ENCODE measurements at places on chromosomes 3 and 15. TPM values are rescaled to one million over a fixed set of nuclear protein-coding genes. Genes with fewer than 3 reads are reported as not detected.

- DNase-seq = no peak
- H3K27ac ChIP-seq = no peak overlapping the region
- H3K36me3 ChIP-seq = no peaks in the 10 kb centered on the region
- H3K27me3 ChIP-seq = no peaks in the 10 kb centered on the region
- no peak overlapping the region for H3K4me3 ChIP-seq
- no peaks in the 10 kb centered on the region for H3K4me1 ChIP-seq
Measured at GRCh38 chr3:53613125-53613524, 118.7 kb downstream of the CACNA1D start.

DNA sequence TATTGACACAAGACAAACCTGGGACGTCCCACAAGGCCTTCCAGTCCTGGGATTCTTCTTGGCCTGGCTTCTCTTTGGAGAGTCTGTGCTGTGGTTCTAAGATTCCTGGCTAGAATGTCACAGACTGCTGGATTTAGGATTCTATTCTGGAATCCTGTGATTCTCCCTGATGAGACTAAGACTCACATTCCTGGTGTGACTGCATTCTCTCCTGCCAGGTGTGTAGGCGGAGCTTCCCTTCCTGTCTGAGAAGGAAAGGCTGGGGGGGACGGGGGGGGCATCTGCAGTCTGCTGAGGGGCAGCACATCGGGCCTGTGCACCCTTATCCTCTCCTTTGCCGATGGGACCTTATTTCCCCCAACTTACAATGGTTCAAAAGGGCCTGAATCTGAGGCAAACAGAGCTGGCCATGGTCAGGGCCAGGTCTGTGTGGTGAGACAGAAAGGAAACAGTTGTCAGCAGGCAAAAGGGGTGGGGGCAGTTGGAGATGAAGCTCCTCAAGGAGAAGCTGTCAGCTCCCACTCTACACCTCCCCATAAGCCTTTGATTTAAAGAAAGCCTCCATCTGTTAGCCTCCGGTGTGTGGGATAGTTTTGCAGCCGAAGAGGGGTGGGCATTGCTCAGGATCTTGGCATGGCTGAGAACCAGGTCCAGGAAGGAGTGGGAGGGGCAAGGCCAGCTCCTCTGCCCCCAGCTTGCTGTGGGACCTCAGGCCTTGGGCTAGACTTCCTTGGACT is 30.9 kb downstream of the VIPR1 start:
- H3K4me3 ChIP-seq = no peak overlapping the region
- no peaks in the 10 kb centered on the region for H3K4me1 ChIP-seq
- no peaks in the 10 kb centered on the region for H3K36me3 ChIP-seq

DNA sequence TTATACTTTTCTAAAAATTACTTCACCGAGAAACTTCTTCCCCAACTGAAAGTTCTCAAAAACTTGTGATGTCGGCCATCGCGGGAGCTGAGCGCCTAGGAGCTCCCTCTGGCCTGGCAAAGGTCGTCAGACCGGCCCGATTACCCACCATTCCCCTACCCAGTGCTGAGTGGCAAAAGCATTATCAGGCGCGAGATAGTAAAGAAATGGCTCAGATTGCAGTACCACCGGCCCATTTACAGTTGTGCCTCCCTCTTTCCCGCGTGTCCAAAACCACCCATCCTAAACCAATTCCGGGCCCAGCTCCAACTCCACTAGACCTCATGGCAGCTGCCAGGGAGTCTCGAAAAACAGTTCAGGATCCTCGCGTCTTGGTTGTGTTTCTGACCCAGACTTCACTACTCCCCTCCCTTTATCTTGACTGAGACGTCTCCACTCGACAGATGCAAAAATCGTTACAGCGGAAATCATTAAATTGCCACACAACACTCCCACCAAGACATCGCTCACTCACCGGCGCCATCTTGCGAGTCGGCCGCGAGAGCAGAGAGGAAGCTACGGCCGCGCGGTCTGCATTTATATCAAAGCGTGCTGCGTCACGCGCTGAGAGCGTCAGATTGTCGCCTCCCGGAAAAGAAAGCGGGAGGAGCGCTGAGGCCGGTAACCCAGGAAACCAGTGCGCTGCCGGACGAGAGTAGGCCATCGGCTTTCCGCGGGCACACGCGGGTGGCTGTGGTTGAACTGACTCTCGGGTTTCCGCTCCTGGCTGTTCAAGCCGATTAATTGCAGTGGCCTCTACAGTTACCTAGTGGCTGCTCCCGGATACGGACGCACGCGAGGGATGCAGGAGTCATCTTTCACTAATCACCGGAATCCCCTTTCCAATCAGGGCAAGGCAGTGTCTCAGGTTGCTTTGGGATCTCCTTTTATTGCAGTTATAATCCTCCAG is at the start of gene RPL22L1:
Gene RPL22L1 (minus strand): TSS at position 551 of the 949 bp plus-strand sequence. CDS start 28 bp downstream, at position 523.
- peak within 1 kb of the TSS; percentile 71 for H3K4me3 ChIP-seq
- DNase-seq = peak; percentile 98
- peaks cover 33% of the 10 kb centered on the region for H3K36me3 ChIP-seq
- peak within 1 kb of the TSS; percentile 81 for H3K27ac ChIP-seq
- peaks cover 31% of the 10 kb centered on the region for H3K4me1 ChIP-seq
- H3K27me3 ChIP-seq = no peaks in the 10 kb centered on the region

DNA sequence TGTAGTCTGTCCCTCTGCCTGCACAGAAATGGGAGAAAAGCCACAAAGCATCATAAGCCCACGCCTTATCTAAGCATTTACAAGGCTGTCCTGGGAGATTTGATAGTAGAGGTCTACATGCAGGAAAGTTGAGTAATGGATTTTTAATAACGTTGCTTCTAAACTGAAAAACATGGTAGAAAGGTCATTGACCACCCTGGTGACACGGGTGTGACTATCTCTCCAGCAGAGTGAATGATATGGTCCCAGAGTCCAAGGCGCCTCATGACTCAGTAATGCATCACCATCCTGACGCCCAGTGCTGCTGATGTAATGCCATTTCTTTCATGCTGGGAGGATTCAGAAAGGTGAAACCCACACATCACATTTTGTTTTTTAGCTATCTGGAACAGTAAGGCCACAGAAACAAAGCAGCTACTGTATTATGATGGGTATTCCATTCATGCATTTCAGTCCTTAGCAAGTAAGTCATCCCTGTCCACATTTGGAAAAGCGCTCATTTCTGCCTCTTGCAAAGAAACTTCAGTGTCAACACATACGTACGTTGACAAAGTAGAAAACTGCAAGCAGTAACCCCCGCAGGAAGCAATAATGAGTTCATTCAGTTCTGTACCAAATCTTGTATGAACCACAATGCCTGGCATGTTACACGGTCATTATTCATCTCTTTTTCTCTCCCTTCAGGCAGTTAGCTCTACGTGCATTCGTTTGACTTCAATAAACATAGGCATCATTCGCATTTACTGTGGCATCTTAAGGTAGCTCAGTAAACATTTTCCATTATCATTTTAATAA is 483.5 kb downstream of the GABRG3 start:
- H3K36me3 ChIP-seq = no peaks in the 10 kb centered on the region
- no peaks in the 10 kb centered on the region for H3K4me1 ChIP-seq
- no peak overlapping the region for H3K27ac ChIP-seq

DNA sequence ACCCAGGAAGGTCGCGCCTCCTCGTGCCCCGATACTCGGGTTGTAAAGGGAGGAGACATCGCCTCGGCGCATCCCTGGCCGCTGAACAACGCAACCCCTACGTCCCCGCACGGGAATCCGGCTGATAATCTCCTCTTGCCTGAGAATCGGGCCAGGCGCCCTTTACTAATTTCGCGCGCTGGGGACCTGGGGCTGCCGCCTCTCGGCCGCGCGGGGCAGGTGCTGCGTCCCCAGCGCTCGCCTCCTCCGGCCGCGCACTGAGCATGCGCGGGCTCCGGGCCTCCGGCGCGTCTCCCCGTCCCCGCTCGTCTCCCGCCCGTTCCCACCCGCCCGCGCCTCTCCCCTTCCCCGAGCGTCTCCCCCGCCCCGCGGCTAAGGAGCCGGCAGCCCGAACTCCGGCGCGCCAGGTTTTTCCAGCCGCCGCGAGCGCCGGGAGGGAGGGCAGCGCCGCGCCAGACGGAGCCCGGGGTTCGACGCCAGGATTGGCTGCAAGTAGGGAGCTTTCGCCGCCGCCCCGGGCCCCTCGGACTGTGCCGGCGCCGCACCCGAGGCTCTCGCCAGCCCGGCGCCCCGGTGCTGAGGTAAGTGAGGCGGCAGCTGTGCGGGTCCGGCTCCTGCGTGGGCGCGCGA is at the start of gene CNTN4:
Gene CNTN4 (plus strand): TSS at position 469 of the 630 bp plus-strand sequence.
- peak within 1 kb of the TSS; percentile 58 for H3K4me3 ChIP-seq
- peaks cover 23% of the 10 kb centered on the region for H3K4me1 ChIP-seq

- no peaks in the 10 kb centered on the region for H3K27me3 ChIP-seq
- no peak overlapping the region for H3K4me3 ChIP-seq
- H3K36me3 ChIP-seq = no peaks in the 10 kb centered on the region
Measured at GRCh38 chr15:52255008-52255407, 40.6 kb downstream of the MYO5C start.

KNG1 gene
- not detected for total RNA-seq

All from esophagus muscularis mucosa (tissue), 4 donors.